SW 1271 (cell line): ENCODE measurements at places on chromosomes 3 and 15.

GRCh38 chr3:194711286-194711685, 25.6 kb downstream of the FAM43A start:
- DNase-seq = no peak

DNA sequence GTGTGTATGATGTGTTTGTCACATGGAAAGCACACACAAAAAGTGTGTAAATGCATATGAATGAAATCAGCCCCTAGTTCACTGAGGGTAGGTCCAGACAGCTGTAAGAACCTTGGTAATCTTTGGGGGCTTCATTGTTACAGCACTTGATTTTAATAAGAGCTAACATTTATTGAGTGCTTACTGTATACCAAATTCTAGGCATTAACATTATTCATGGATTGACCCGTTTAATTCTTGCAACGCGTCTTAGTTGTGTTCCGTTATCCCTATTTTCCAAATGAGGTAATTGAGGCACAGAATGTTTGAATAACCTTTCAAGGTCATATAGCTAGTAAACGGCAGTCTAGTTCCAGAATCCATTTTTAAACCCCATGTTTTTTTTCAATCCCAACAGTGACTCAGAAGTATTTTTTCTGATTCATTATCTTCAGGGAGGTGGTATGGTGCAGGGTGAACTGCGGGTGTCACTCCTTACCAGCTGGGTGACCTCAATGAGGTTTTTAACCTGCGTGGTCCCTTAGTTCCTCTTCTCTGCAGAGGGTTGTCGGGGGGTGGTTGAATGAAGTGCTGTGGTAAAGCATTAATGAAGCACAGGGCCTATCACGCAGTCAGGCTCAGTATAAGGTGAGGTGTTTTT, 14.2 kb downstream of the RAB8B start:
- no peak for DNase-seq

DNA sequence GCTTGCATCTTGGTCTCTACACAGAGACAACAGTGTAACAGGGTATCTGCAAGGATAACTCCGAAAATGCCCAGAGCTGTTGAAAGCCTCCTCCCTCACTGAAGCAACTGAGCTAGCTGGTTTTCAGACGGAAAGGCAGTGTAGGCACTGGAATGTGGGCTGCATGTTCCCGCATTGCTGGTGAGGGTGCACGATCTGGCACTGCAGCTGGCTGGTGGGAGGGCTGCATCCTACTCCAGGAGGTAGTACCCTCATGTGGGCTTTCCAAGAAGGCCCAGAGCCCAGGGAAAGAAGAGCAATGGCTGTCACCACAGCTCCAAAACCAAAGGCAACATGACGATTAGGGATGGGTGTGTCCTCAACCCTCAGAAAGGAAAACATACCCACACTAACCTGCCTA, 28.7 kb upstream of the RPS17 start:
- no peak for DNase-seq

GRCh38 chr3:126261037-126261436, 80.7 kb upstream of the ALDH1L1 start:
- DNase-seq = no peak

DNA sequence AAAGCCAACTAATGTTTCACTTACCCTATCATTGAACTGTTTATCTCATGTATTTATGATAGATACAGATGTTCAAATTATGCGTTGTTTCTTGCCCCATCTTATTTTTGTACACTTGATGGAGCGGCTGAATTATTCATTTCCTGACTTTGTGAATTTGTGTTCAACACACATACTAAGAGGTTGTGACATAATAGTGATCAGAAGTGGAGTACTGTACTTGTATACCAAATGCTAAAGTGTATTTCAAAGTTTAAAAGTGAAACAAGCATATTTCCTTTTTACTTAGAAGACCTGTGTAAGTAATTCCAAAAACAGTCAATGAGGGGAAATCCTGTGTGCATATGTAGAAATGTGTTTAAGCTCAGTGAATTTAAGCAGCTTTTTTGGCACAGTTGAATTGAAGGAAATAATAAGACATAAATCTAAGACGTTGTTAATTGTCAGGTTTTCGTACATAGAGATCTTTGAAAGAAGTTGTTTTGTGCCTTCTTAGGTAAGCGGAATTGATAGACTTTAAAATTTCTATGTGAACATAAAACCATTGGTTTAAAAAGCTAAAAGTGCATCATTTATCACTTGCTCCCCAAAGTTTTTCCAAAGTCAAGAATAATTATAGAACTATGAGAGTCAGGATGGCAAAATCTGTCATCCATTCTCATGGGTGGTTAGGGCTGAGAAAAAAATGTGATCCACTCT, 1.9 kb downstream of the NFKBIZ start:
- DNase-seq = no peak

- DNase-seq = peak; percentile 54
Observed at GRCh38 chr15:39920510-39921273, 626 bp upstream of the GPR176 start.

- no peak for DNase-seq
Observed at GRCh38 chr3:146770881-146771280, 165.7 kb upstream of the PLSCR5 start.

- DNase-seq = no peak
Observed at GRCh38 chr3:191138937-191139336, 60.1 kb upstream of the OSTN start.

DNA sequence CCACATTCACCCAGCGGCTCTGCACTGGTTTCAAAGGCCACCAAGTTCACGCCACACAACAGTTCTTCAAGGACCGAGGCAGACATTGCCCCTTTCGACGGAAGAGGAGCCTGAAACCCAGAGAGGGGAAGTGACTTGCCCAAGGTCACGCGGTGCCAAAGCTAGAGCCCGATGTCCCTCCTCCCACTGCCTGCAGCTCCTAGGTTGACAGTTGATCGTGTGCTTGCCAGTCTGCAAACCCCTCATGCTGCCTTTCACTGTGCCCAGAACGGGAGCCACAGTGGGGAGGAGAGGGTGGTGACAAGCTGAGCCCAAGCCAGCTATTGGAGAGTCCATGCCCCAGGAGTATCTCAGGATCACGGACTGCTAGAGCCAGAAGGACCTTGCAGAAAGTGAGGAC, 230.9 kb downstream of the XXYLT1 start:
- DNase-seq = no peak

- DNase-seq = no peak
Observed at GRCh38 chr15:86322629-86323028, 243.0 kb downstream of the AGBL1 start.

DNA sequence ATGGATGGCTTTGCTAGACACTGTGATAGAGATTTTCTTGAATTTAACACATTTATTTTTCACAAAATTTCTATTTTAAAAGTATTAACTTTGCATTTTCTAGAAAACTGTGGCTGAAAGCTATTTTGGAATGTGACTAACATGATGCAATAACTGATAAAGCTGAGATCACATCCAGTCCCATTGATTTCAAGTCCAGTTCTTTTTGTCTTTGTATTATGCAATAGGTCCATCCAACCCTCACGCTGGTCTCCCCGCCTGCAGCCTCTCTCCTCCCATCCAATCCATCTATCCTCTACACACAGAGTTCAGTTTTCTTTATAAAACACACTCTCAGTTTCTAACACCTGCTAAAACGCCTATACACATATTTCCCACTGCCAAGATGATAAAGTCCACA, 178.8 kb downstream of the CNTN3 start:
- DNase-seq = no peak

DNA sequence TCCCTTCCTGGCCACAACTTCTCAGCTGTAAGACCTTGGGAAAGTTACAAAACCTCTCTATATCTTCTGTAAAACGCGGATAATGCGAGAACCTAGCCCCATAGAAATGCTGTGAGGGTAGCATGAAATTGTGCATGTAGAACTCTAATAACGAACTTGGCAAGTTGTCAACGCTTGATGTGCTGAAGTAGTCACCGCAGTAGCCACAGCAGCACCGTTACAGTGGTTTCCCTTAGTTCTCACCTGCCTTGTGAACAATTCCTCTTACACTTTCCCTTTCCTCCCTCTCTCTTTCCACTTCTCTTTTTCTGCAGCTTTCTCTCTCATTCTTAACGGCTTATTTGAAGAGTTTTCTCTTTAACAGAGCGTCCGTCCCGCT, 447 bp upstream of the SHQ1 start:
- no peak for DNase-seq

GRCh38 chr3:150602426-150603152, 532 bp upstream of the SELENOT start:
- DNase-seq = no peak

GRCh38 chr3:16307832-16308531, 43.0 kb downstream of the OXNAD1 start:
- DNase-seq = no peak

DNA sequence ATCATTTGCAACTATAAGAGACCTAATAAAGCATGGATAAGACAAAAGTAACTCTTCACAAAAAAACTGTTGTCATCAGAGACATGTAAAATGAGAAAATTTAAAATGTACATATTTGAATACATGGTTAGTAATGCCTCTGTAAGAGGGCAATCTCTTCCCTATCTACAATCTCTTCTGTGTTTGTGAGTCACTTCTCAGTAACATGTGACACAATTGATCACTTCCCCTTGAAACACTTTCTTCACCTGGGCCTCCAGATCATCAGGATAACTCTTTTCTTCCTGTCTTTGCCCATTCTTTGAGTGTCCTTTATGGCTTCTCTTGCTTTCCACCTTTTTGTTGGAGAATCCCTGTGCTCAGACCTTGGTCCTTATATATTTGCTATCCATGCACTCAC, 50.4 kb downstream of the TFDP2 start:
- no peak for DNase-seq

GRCh38 chr15:98324341-98324970, 323.9 kb upstream of the IGF1R start:
- DNase-seq = no peak

DNA sequence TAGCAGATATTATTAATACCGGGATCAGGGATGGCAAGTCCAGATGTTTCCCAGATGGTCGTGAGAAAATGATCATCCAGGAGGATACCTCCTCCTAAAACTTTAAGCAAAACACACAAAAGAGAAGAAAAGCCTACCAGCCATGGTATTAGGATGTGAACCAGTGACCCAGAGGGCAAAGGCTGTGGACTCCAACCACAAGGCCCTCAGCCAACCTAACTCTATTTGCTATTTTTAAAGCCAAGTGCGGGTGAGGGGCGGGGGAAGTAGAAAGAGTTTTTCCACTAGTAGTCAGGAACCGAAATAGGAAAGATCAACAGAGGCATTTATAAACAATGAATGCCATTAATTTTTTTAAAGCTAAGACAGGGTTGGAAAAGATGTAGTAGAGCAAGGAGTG, 77.4 kb downstream of the STAC start:
- no peak for DNase-seq

- DNase-seq = no peak
Observed at GRCh38 chr3:47606165-47606564, 27.5 kb upstream of the CSPG5 start.

- no peak for DNase-seq
Observed at GRCh38 chr3:64837126-64837738, 149.4 kb upstream of the ADAMTS9 start.

GRCh38 chr15:61621865-61622264, 392.8 kb upstream of the RORA start:
- DNase-seq = no peak

DNA sequence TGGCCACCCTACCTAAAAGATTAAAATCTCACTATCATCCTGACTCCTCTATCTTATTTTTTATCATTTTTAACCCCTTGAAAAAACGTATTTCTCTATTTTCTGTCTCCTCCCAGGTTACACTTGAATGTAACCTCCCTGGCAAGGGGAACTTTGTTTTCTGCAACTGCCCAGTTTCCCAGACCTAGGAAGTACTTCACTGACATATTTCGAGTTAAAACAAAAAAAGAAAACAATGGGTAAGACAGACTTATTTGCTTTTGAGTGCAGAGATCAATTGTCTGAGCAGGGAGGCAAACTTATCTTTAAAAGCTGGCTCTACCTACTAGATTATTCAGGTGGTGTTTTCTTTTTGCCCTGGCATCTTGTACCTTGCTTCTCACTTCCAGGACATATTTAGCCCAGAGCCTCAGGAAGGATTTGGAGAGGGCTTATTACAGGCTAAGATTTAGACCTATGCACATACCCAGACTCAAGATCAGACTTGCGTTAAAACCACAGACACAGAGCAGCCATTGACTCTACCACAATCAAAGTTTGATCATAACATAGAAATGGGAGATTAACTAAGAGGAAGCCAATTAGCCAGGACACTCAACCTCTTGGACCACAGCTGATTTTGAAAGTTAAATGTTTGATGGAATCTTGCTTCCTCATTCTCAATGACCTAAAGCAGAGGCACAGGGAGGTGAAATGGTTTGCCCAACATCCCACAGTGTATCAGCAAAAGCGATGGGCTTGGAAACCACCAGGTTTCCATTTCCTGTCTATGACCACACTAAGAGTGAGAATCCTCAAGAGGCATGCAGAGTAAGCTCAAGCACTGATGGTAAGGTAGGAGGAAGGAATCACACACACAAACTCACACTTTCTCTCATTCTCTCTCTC, 169.5 kb upstream of the THBS1 start:
- no peak for DNase-seq

DNA sequence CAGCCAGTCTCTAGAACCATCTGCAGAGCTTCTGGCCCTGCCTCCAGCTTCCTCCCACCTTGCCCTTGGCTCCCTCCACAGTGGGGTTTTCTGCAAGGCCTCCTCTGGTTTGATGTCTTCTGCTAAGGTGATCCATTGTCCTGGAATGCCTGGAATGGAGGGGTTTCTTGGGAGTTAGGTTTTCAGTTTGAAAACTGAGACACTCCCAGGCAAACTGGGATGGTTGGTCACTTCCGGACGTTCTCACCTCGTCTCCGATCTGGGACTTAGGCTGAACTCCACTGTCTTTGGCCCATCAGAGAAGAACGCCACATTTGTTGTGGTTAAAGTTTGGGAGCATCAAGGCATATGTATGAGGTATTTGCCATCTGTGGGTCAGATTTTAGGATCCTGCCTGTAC, 77.4 kb upstream of the KLHL25 start:
- no peak for DNase-seq

GRCh38 chr15:84886211-84886983, 1.9 kb downstream of the SLC28A1 start:
- DNase-seq = no peak

DNA sequence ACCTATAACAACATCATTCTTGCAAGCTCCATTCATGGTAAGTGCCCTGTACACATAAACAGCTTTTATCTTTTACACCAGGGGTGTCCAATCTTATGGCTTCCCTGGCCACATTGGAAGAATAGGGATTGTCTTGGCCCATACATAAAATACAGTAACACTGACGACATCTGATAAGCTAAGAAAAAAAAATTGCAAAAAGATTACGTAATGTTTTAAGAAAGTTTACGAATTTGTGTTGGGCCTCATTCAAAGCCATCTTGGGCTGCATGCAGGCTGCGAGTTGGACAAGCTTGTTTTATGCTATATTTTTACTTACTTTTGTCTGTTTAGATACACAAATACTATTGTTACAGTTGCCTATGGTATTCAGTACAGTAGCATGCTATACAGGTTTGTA, 31.6 kb downstream of the ZNF654 start:
- DNase-seq = no peak
